ENCODE measurements at places on chromosomes 4 and X. TPM values are rescaled to one million over a fixed set of nuclear protein-coding genes. Genes with fewer than 3 reads are reported as not detected.

GRCh38 chr4:119152741-119153140, 17.1 kb downstream of the MYOZ2 start:
- no peak for DNase-seq

RIBC1 gene
- total RNA-seq, result 2.0 TPM

DNA sequence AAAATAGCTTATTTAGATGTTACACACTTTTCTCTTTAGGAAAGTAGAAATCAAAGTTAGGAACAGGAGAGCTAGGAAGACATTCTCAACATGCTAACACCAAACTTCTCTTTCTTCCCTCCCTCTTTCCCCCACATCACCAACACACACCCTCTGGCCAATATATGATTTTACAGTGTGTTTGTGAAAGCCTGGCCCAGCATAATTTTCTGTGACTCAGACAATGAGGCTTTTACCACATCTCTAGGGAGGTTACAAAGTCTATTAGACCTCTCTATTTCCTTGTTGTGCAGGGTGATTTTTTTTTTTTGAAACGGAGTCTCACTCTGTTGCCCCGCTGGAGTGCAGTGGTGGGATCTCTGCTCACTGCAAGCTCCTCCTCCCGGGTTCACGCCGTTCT, 189.9 kb downstream of the AASDH start:
- DNase-seq, result no peak

PPP2R3B gene
- 10.4 TPM for total RNA-seq

DNA sequence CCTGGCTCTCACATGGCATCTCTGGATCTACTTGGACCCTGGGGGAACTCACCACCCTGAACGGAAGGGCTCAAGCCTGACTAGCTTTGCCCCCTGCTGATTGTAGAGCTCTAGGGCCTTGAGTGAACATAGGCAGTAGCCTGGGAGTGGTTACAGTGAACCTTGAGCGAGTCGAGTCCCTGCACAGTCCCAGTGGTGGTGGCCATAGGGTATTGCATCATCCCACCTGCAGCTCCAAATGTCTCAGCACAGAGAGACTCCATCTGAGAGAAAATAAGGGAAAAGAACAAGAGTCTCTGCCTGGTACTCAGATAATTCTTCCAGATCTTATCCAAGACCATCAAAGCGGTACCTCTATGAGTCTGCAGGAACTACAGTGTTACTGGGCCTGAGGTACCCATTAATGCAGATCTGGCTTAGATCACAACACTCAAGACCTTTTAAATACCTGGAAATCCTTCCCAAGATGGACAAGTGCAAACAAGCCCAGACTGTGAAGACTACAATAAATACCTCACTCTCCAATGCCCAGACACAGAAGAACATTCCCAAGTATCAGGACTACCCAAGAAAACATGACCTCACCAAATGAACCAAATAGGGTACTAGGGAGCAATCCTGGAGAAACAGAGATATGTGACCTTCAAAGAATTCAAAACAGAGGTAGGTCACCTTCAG, 167.5 kb upstream of the TET2 start:
- DNase-seq, result no peak

Data from breast epithelium (tissue), 4 donors.